ENCODE measurements at places on chromosomes 2 and 18.

DNA sequence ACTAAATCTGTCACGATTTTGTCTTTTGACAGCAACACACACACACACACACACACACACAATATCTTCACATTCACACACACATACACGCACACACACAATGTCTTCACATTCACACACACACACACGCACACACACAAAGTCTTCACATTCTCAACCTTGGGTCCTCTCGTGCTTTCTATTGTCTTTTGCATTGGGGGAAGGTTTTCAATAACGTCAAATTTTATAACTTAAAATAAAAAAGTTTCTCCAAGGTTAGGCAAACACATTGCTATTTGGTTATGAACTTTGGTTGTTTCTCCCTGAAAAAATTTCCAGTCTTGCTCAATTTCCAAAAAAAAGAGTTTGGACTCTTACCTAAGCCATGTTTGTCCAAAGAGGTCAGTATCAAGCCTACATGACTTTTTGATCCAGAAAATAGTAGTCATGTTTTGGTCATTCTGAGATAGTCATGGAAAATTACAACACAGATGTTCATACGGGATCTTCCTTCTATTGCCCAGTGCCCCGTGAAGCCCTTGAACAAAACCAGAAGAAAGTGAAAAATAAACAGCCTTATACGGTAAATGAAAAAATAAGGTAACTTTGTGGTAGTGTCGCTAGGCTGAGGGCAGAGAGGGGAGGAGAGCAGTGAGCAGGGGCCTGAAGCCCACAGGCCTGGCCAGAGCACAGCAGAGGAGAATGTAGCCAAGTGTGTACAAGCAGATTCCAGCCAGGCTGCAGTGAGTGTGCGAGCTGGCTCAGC lies 542.8 kb upstream of the ID2 start:
- no peak for DNase-seq

GRCh38 chr2:127360242-127360641 lies 27.5 kb downstream of the MAP3K2 start:
- DNase-seq: no peak

- no peak for DNase-seq
Measured at GRCh38 chr2:229126066-229126465, 145.0 kb downstream of the PID1 start.

- DNase-seq: no peak
Measured at GRCh38 chr18:26470011-26470637, 78.2 kb downstream of the KCTD1 start.

DNA sequence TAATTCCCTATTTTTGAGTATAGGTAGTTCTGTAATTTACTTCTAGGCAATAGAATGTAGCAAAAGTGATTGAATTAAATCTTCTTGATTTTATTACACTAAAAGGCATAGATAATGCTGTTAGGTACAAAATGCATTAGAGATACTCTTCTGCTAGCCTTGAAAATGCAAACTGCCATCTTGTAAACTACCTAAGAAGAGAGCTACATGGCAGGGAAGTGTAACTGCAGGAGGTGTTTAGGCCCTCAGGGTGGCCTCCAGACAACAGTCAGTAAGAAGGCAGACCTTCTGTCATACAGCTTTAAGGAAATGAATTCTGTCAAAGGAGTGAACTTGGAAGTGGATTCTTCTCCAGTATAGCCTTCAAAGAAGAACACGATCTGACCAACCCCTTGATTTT lies 1396.8 kb upstream of the SLC39A10 start:
- DNase-seq: no peak

GRCh38 chr2:239466755-239467271 lies 66.0 kb upstream of the HDAC4 start:
- DNase-seq: no peak

- no peak for DNase-seq
Measured at GRCh38 chr2:27884601-27885000, 5.6 kb downstream of the RBKS start.

DNA sequence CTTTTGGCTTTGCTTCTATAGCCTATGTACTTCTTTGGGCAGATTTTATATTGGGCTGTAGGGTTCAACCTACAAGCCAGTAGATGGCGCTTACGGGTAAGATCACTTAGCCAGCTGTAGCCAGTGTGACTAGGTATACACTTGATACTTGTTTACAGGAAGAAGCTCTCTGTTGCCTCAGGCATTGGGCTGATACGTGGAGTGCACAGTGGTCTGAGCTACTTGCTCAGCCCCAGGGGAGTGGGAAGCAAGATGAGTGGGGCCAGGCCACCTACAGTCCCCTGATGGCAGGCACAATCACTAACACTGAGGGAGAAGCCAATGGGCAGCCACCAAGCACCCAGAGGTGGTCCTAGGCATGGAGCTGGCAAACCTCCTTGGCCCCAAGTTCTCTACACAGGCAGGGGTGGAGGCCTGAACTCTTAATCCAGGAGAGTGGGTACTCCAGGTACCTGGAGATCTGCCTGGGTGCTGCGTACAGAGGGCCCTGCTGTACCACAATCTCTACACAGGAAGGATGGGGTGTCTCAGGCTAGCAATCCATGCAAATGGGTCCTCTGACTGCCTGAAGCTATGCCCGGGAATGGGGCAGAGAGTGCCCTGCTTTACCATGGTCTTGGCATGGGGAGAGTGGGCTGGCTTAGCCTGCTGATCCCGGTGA lies 122.2 kb downstream of the NCOA1 start:
- no peak for DNase-seq

GRCh38 chr2:85385746-85386145 lies 24.4 kb downstream of the CAPG start:
- no peak for DNase-seq

DNA sequence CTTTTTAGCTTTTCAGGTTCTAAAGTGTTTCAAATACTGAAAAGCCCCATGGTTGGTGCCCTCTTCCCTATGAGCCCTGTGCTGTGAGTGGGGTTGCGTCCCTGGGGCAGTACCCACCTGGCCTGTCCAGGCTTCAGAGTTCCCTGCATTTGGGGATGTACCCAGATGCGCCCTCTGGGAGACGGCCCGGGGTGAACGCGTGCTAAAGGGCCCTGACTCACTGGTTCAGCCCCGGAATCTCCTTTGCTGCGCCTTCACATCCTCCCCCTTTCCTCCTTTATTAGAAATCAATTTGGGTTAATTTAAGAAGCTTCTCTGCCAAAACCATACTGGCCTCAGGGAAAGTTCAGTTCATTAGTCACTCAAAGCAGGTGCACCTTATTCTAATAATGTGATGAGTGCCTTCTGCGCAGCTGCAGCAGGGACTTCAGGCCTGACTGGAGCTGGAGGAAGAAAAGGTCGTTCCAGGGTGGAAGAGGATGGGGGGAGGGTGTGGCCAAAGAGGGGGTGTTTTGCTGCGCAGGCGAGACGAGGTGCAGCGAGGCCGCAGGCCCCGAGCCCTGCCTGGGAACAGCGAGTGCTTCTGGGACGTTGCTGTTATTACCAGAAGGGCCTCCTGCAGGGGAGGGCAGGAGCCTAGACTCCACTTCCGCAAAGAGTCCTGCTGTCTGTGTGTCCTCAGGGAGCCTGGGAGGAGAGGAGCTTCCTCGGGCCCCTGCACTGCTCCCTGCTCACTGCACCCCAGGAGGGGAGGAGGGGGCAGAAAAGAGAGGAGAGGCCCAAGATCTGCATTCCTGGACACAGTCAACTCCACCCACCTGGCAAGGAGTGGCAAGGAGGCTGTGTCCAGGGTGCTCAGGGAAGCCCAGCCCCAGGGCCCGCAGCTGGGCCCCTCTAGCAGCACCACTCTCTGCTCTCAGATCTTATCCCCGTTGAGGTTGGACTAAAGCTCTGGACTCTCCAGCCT lies 223.2 kb upstream of the PXDN start:
- DNase-seq: no peak

DNA sequence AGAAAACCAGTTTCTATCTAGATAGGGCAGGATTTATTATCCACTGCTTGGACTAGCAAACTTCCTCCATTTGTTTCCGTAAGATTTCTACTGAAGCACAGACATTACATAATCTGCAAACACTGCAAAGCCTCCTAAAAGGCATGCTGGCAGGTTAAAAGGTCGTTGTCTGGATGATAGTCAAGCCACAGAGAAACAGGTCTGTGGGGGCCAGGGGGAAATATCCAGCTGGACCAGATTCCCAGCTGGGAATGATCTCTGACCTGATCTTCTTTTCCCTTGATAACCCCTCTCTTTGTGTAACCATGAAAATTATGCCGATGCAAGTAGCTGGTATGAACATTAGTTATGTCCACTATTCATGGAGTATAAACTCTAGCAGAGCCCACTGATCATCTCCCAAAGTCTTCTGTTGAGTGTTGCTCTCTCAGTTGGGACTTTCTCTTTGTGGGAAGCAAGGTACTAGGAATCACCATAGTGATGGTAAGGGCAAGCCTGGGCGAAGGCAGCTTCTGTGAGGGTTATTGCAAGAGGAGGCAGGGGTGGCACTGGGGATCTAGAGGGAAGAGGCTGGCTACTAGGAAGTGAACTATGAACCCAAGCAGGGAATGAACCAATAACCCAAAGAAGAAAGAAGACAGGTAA lies 61.3 kb downstream of the GDF7 start:
- DNase-seq: no peak

DNA sequence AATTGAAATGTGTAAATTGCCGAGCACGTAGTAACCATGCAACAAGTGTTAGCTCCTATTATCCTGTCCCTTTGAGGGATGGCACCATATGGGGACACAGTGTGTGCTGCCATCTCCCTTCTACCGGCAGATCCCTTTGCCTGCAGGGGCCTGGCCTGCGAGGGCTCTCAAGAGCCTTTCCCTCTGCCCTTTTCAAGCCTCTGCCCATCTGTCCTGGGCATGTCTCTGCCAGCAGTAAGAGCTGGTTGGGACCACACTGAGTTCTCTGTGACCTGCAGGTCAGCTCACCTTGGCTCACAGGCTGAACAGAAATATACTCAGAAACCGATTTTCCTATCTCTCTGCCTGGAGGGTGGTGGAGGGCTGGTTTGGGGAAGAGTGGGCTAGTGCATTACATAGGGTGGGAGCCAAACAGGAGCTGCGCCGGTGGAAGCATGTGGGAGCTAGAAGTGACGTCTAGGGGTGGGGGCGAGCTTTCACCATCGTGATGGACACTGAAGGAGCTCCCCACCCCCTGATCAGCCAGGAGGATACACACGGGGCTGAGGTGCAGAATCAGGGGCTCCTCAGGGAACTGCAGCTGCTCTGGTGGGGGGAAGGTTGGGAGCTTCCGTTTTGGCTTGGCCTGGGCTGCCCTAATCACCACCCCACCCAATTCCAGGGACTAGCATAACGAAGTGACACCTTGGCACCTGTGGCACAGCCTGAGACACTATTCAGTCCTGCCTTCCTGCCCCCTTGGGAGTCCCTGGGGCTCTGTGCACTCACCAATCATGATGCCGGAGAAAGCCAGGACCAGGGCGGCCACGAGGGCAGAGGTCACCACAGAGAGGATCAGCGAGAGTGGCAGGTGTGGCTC lies 109.7 kb downstream of the CLIP4 start:
- DNase-seq: no peak

- DNase-seq: no peak
Measured at GRCh38 chr2:198405311-198405710, 600.9 kb downstream of the PLCL1 start.

- DNase-seq: no peak
Measured at GRCh38 chr2:23586741-23587306, 201.8 kb downstream of the KLHL29 start.

DNA sequence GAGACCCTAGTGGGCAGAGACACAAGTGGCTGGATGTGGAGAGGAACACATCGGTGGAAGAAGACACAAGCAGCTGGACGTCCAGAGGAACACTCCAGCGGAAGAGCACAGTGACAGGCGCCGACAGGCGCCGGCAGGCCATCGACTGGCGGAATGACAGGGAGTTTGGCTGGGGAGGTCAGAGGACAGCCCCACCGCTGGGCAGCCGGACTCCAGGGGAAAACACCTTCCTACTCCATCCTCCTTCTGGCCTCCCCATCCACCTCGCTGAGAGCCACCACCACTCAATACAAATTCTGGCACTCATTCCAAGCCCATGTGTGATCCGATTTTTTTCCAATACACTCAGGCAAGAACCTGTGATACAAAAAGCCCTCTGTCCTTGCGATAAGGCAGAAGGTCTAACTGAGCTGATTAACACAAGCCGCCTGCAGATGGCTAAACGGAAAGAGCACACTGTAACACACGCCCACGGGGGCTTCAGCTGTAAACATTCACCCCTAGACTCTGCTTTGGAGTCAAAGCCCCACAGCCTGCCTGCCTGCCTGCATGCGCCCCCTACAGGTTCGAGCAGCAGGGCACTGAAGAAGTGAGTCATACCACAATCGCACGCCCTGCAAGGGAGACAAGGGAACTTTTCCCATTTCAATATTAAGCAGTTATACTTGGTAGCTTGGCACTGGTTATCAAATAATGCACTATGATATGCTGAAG lies 50.2 kb upstream of the LRP1B start:
- DNase-seq: no peak

GRCh38 chr2:205367331-205367935 lies 314.9 kb upstream of the NRP2 start:
- no peak for DNase-seq

DNA sequence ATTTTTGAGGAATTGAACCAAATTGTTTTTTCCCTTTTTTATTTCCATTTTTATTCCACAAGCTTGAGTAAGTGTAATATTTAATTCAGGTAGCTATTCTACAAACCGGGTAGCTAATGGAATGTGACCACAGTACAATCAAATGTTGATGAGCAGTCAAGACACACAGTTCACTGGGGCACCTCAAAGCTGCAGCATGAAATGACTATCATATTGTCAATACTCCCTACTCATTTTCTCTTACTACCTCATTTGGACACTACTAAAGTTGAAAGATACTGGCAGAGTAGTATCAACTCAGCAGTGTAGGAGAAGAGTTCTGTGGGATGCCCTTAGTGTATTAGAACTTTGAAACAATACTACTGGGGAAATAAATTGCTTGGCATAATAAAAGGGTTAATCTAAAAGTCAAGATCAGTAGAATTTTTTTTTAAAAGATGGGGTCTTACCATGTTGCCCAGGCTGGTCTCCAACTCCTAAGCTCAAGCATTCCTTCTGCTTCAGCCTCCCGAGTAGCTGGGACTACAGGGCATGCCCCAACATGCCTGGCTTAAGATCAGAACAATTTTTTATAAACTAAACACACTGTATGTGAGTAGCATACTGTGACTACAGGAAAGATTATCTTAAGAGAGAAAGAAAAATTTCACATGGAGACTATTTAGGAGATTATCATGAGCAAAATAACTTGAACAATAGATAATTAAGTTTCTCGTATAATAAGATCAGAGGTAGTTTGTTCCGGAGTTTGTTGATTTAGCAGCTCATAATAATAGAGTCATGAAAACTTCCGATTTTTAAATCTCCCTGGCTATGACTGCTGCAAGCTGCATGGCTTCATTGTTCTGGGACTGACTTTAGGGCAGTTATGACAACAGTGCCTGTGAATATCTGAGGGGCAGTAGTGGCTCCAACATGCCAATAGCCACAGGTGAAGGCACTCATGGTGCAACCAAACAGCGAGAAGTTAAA lies 43.7 kb downstream of the MYO3B start:
- no peak for DNase-seq

Data from C1 segment of cervical spinal cord (tissue), 14 donors.